Myometrial cell (primary cell): ENCODE measurements at places on chromosomes 2 and 18. TPM values are rescaled to one million over a fixed set of nuclear protein-coding genes. Genes with fewer than 3 reads are reported as not detected.

Gene TDRD15
- not detected in 2 replicates for total RNA-seq

Gene SIX3
- not detected in 2 replicates for total RNA-seq

Gene AMER3
- not detected in 2 replicates for total RNA-seq

Gene SERPINB3
- total RNA-seq: not detected in 2 replicates

Gene REG3G
- not detected in 2 replicates for total RNA-seq

Gene MYO5B
- not detected in 2 replicates for total RNA-seq

Gene MBD5
- total RNA-seq: 13.6 and 17.6 TPM in 2 replicates

Gene PRSS56
- total RNA-seq: not detected in 2 replicates

Gene NOSTRIN
- 0.18 and 0.29 TPM in 2 replicates for total RNA-seq

Gene SLC40A1
- total RNA-seq: 2.0 and 3.4 TPM in 2 replicates

Gene RGPD4
- total RNA-seq: not detected in 2 replicates

Gene CIB4
- total RNA-seq: not detected in 2 replicates

Gene SCN9A
- 15.0 and 15.2 TPM in 2 replicates for total RNA-seq

Gene APOB
- total RNA-seq: not detected in 2 replicates

Gene PAX3
- total RNA-seq: not detected in 2 replicates

Gene ZC3H6
- 0.86 and 3.5 TPM in 2 replicates for total RNA-seq

Gene GNLY
- not detected in 2 replicates for total RNA-seq

Gene ILKAP
- total RNA-seq: 18.3 and 20.2 TPM in 2 replicates

Gene CSRNP3
- total RNA-seq: 0.58 and 3.9 TPM in 2 replicates

Gene MROH2A
- not detected in 2 replicates for total RNA-seq

Gene RAX
- total RNA-seq: not detected in 2 replicates

Gene VWC2L
- total RNA-seq: not detected in 2 replicates

Gene CYP1B1
- total RNA-seq: 30.0 and 34.2 TPM in 2 replicates

Gene CPLX4
- not detected in 2 replicates for total RNA-seq

Gene ALPG
- total RNA-seq: not detected in 2 replicates

Gene MGAT4A
- total RNA-seq: under 0.01 TPM in 1 of 2 replicates, not detected in the other

Gene SCN2A
- 2.0 and 9.0 TPM in 2 replicates for total RNA-seq

Gene AKAIN1
- total RNA-seq: not detected in 2 replicates

Gene CCT7
- total RNA-seq: 558 and 584 TPM in 2 replicates

Gene KCMF1
- total RNA-seq: 56.7 and 75.8 TPM in 2 replicates

Gene MOGAT1
- not detected in 2 replicates for total RNA-seq

Gene NCL
- 53.9 and 91.1 TPM in 2 replicates for total RNA-seq

Gene PPM1B
- 8.1 and 12.8 TPM in 2 replicates for total RNA-seq

Gene FBXO41
- 0.29 and 10.1 TPM in 2 replicates for total RNA-seq

Gene LYPD6B
- not detected in 2 replicates for total RNA-seq

Gene FAM237A
- not detected in 2 replicates for total RNA-seq

Gene FAM117B
- total RNA-seq: 0.71 and 7.8 TPM in 2 replicates

Gene NEUROD1
- not detected in 2 replicates for total RNA-seq

Gene MALL
- total RNA-seq: 204 and 210 TPM in 2 replicates

Gene SRD5A2
- total RNA-seq: not detected in 2 replicates

Gene DSG4
- not detected in 2 replicates for total RNA-seq

Gene TRABD2A
- total RNA-seq: 7.8 and 8.9 TPM in 2 replicates

Gene AGAP1
- total RNA-seq: 3.2 and 5.8 TPM in 2 replicates

Gene WIPF1
- 11.3 and 13.8 TPM in 2 replicates for total RNA-seq

Gene HOXD4
- 0.18 and 2.0 TPM in 2 replicates for total RNA-seq

Gene PJVK
- total RNA-seq: 0.35 and 1.4 TPM in 2 replicates

Gene PLCL1
- 0.35 and 0.58 TPM in 2 replicates for total RNA-seq

Gene CNGA3
- not detected in 2 replicates for total RNA-seq

Gene CCDC141
- not detected in 2 replicates for total RNA-seq
